PC-9 (cell line): ENCODE measurements at places on chromosomes 13 and 19. TPM values are rescaled to one million over a fixed set of nuclear protein-coding genes. Genes with fewer than 3 reads are reported as not detected.

C13orf42 gene
- not detected in 2 replicates for total RNA-seq

FUT3 gene
- 28.5 and 28.7 TPM in 2 replicates for total RNA-seq

RDH8 gene
- total RNA-seq = not detected in 2 replicates

DNA sequence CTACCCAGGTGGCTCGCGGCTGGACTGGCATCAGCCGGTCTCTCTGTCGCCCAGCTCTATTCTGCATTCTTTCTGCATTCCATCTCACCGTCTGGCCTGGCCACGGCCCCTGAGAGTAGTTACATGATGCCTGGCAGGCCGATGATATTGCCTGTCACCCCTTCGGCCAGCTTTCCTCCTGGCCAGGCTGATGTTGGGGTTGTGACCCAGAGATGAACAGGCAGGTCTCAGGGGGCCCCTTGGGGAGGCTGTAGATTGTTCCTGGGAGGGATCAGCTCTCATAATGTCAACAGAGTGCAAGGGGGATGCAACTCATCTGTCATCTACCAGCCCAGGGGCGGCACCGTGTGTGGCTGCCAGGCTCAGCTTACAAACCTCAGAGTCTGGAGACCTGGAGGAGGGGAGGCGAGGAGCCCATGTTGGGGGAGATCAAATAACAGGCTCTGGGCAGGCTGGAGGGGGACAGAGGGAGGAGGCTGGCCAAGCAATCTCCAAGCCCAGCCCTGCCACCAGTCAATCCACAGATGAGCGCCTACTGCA, 13.6 kb upstream of the FBXO17 start:
- no peaks in the 10 kb centered on the region for H3K27me3 ChIP-seq
- H3K4me3 ChIP-seq = no peak overlapping the region; the same call in 1 of the 2 replicates
- H3K4me1 ChIP-seq = peaks cover 9% of the 10 kb centered on the region
- DNase-seq = peak; percentile 79
- peak overlapping the region; percentile 29; the same call in 1 of the 2 replicates for H3K27ac ChIP-seq
- no peaks in the 10 kb centered on the region for H3K36me3 ChIP-seq

ZNF571 gene
- 2.1 and 2.2 TPM in 2 replicates for total RNA-seq

DNA sequence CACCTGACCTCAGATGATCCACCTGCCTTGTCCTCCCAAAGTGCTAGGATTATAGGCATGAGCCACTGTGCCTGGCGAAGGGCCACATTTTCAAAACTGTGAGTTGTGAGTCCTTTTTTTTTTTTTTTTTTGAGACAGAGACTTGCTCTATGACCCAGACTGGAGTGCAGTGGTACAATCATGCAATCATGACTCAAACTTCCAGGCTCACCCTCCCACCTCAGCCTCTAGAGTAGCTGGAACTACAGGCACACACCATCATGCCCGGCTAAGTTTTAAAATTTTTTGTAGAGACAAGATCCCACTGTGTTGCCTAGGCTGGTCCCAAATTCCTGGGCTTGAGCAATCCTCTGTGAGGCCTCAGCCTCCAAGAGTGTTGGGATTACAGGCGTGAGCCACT, 3.8 kb upstream of the MYPOP start:
- peaks cover 23% of the 10 kb centered on the region for H3K4me1 ChIP-seq
- peak; percentile 72 for DNase-seq
- H3K4me3 ChIP-seq = no peak overlapping the region
- no peaks in the 10 kb centered on the region for H3K27me3 ChIP-seq
- H3K36me3 ChIP-seq = no peaks in the 10 kb centered on the region
- H3K27ac ChIP-seq = peak overlapping the region; percentile 61

CTXN1 gene
- total RNA-seq = 54.5 and 71.2 TPM in 2 replicates

KLHL1 gene
- not detected in 2 replicates for total RNA-seq

APOC4 gene
- total RNA-seq = not detected in 2 replicates

IRGQ gene
- total RNA-seq = 23.3 and 31.6 TPM in 2 replicates

DNA sequence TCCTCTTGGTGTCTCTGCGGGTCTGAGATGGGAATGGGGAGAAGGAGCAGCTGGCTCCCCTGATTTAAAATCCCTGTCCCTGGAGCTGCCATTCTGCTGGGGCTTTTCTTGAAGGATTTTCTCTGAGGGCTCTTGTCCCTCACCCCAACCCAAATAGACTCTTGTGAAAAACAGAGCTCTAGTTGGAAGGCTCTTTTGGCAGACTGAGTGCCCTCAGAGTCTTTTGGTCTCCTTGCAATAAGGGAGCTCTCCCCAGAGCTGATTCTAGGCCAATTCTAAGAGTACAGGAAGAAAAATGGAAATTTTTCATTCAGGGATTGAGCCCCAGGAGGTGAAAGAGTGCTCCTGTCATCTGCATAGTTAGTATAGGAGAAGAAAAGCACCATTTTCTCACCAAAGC, 238.3 kb downstream of the COG6 start:
- no peaks in the 10 kb centered on the region for H3K27me3 ChIP-seq
- no peak overlapping the region for H3K27ac ChIP-seq
- no peaks in the 10 kb centered on the region for H3K36me3 ChIP-seq
- DNase-seq = no peak
- no peak overlapping the region for H3K4me3 ChIP-seq

DNA sequence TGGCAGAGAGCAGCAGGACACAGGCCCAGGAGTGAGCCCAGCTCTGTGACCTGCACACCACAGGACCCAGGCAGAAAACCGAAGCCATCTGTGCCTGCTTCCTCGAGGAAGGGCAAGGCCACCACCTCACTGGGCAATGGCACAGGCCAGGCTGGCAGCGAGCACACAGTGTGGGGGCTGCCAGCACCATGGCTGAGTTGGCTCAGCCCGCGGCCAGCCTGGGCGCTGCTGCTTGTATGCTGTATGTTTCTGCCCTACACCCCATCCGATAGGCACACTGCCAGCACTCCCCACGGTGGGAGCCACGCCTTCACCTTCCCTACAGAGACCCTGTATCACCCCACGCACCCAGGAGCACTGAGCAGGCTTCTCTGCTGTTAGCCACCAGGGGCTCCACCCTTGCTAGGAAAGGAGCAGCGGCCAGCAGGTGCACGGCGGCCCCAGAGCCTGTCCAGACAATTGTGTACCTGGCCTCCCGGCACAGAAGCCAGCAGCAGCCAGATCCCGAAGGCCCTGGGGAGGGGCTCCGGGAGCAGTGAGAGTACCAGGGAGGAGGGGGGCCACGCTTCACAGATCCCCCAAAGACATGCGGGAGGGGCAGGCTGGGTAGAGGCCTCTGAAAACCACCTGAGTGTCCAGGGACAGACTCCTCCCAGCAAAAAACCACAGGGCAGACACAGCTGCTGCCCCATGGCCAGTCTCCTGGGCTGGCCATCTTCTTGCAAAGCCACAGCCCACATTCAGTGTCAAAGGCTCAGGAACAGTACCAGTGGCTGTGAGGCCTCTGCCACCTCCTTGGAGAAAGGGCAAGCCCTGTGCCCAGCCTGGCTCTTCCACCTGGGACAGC, 56.1 kb downstream of the MLLT1 start:
- no peaks in the 10 kb centered on the region for H3K36me3 ChIP-seq
- H3K4me3 ChIP-seq = no peak overlapping the region
- DNase-seq = no peak
- no peaks in the 10 kb centered on the region for H3K4me1 ChIP-seq
- H3K27me3 ChIP-seq = no peaks in the 10 kb centered on the region

- H3K36me3 ChIP-seq = no peaks in the 10 kb centered on the region
- no peak overlapping the region for H3K27ac ChIP-seq
- H3K4me3 ChIP-seq = no peak overlapping the region
Measured at GRCh38 chr13:48892053-48892687, 83.5 kb upstream of the FNDC3A start.

DNA sequence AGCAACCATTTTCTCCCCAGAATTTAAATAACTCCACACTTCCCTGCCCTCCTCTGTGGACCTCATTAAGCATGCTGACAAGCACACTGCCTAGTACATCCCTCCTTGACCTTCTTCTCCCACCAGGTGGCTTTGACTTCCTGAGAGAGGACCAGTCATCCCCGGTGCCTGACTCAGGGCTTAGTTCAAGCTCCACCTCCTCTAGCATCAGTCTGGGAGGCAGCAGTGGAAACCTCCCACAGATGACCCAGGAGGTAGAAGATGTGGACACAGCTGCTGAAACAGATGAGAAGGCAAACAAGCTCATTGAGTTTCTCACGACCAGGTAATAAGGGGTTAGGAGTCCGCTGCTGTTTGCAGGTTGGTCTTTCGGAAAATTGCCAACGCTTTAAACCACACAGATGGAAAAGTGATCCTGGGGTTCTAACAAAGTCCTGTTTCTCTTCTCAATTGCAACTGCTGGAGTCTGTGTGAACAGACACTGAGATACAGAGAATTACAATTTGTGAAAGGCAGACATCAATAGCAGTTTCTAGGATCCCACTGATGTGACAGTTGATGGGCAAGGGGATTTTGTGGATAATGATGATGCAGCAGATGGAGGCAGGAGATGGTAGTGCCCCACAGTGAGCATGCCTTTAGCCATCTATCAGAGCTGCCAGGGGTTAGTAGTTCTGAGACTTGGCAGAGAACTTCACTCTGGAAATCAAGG, 86.7 kb downstream of the ZAR1L start:
- no peaks in the 10 kb centered on the region for H3K36me3 ChIP-seq
- H3K27me3 ChIP-seq = no peaks in the 10 kb centered on the region
- no peak overlapping the region for H3K27ac ChIP-seq
- no peaks in the 10 kb centered on the region for H3K4me1 ChIP-seq
- DNase-seq = no peak

DNA sequence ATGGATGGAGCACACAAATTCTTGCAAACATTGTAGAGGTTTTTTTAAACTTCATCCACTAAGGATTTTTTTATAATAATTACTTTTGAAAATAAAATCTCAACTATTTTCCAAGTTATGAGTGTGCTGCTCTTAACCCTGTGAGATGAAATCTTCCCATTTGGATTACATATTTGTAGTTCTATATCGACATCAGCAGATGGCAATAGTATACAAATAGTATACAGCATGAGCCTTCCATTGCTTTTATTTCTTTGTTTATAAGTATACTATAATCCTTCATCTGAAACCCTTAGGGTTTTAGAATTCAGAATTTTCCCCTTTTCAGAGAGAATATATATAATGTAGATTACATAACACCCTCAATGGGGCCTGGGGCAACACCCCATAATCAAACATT, 70.5 kb downstream of the GJA3 start:
- no peaks in the 10 kb centered on the region for H3K27me3 ChIP-seq
- no peak overlapping the region for H3K27ac ChIP-seq
- no peaks in the 10 kb centered on the region for H3K4me1 ChIP-seq
- DNase-seq = no peak
- H3K36me3 ChIP-seq = no peaks in the 10 kb centered on the region

ZNF492 gene
- total RNA-seq = not detected in 2 replicates
